Midbrain (tissue), 1 donor: ENCODE measurements at places on chromosomes 16 and 17.

DNA sequence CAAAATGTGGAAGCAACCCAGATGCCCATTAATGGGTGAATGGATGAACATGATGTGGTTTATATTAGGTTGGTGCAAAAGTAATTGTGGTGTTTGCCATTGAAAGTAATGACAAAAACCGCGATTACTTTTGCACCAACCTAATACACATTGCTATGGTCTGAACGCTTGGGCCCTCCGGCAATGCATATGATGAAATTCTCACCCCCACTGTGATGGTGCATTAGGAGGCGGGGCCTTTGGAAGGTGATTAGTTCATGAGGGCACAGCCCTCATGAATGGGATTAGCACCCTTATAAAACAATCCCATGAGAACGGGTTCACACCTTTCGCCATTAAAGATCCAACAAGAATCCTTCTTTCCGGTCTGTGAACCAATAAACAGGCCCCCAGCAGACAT lies 25.3 kb upstream of the PRM1 start:
- no peak for DNase-seq

GRCh38 chr17:72725433-72726068 lies 366.9 kb downstream of the SLC39A11 start:
- peak; percentile 58 for DNase-seq

- no peak for DNase-seq
Observed at GRCh38 chr17:83198366-83199341, 119.2 kb downstream of the METRNL start.

GRCh38 chr17:48499248-48499647 lies 31.6 kb downstream of the HOXB1 start:
- DNase-seq = no peak

DNA sequence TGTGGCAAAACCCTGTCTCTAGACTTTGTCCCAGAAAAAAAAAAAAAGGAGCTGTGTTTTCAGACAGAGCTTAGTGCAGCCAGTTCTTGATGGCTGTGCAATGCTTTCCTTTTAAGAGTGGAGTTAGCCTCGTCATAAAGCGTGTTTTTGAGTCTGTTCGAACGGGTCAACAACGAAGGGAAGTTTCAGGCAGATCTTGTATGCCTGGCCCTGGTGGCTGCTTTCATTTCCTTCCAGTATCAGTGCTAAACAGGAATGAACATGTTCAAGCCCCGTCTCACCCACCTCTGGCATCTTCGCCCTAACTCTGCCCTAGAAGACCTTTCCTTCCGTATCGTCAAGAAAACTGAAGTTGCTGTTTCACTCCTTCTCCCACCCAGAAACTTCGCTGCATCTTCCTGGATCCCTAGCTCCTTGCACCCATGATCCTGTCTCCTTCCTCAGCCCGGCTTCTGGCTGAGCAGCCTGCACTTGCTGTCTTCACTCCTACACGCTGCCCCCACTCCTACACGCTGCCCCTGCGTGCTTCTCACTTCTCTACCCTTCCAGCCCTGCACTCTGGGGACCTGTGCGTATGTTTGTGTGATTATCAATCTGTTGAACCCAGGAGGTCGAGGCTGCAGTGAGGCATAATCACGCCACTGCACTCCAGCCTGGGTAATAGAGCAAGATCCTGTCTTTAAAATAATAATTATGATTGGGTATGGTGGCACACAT lies 55.3 kb downstream of the USP10 start:
- no peak for DNase-seq

GRCh38 chr16:68081861-68082628 lies 3.1 kb upstream of the NFATC3 start:
- DNase-seq = no peak

DNA sequence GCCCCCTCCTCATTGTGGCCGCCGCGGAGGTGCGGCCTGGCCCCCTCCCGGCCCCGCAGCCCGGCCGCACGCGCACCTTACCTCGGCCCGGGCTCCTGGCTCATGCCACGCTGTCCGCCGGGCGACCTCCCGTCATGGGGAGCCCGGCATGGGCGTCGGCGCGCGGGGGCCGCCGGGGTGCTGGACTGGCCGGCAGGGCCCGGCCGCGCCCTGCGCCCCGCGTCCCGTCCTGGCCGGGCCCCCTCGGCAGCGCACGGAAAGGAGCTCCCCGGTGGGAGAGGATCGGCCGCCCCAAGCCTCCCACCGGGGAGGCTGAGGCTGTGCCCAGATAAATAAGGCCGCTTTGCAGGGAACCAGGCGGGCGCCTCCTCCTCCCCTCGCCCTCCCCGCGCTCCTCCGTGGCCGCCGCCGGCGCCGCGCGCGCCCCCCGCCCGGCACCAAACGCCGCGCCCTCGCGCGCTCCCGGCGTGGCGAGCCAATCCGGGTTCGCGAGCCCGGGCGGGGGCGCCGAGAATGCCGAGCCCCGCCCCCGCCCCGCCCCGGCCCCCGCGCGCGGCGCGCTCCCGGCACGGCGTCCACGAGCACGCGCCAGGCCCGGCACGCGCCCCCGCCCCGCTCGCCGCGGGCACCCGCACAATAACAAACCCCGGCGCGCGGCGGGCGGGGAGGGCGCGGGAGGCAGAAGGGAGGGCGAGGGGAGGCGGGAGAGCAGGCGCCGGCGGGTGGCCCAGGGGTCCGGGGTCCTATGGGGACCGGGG lies at the start of gene FBXL16:
FBXL16 (minus strand) TSS at position 371 of the 758 bp plus-strand sequence. CDS start 8,396 bp downstream, outside the sequence.
- DNase-seq = peak; percentile 74

DNA sequence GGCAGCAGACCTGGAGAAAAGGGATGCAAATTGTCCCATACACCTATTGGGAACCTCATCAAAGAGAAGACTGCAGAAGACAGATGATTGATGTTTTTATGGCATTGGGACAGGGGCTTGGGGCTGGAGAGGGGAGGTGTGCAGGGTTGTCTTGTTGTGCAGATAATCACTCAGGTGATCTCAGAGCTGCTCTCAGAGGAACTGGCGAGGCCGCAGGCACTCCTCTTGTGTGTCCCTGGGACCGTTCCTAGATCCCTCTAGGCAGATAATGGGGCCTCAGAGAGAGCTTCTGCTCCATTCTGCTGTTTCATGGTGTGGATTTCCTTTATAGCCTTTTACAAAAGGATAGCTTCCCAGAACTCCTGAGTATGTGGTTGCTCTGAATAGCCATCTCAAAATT lies 1.6 kb downstream of the RNF213 start:
- DNase-seq = no peak

DNA sequence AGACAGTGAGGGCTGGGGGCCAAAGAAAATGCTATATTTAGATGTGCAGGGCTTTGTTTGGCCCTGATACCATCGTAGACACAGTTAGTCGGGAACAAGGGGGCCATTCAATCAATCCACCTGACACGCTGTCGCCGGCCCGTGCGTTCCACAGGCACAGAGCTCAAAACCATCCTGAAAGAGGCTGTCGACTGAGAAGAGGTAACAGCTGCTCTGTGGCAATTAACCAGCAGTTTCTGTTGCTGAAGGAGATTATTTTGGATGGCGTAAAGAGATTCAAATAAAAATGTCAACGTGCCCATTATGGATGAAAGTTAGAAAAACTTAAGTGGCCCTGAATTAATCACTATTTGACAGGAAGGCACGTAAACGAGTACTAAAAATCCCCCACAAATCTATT lies 276.2 kb upstream of the IRX5 start:
- DNase-seq = no peak

- no peak for DNase-seq
Observed at GRCh38 chr17:40556198-40556661, 9.0 kb downstream of the CCR7 start.

GRCh38 chr16:72262711-72263110 lies 90.8 kb upstream of the PMFBP1 start:
- no peak for DNase-seq

GRCh38 chr17:73139296-73139695 lies 25.5 kb upstream of the SSTR2 start:
- no peak for DNase-seq

DNA sequence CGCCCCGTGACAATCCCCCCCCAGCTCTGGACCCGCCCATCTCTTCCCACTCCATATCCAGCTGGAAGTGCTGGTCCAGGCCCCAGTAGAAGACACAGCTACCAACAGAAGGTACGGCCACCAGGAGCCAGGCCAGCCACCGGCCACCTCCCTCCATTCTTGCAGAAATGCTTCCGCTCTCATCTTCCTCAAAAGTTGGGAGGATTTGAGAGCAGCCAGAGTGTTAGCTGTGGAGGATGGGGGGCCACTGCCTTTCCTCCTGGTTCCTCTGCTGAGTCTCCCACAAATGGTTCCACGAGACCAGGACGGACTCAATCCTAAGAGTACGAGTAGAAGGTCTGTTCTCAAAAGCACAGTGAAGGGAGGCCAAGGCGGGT lies 78.3 kb downstream of the GAS7 start:
- DNase-seq = no peak

- DNase-seq = no peak
Observed at GRCh38 chr16:82878466-82878865, 251.7 kb downstream of the CDH13 start.

- no peak for DNase-seq
Observed at GRCh38 chr16:57704905-57705852, 10.6 kb downstream of the DRC7 start.

DNA sequence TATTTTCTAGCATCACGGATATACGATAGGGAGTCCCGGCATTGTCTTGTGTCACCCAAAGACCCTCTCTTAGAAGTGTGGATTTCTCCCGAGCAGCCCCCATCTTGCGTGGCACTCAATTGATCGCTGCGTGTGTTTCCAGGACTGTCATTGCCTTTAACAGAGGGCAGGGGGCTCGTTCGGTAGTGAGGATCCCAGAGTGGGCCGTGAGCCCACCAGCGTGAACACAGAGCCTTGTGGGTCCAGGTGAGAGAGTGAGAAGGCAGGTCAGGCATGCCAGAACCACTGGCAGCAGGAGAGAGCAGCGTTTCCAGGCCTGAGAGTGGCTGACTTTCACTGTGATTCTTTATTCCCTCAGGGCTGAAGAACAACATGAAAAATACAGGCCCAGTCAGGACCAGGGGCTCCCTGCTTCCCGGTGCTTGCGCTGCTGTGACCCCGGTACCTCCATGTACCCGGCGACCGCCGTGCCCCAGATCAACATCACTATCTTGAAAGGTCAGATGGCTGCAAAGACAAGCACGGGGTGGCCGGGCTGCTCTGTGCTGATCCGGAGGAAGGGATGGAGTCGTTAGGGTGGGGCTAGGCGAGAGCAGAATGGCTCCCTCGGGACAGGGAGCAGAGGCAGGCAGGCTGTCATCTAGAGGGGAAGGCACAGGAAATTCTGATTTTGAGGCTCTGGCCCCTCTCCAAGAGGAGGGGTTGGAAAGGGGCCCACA lies 22.4 kb downstream of the C1QTNF1 start:
- no peak for DNase-seq

GRCh38 chr16:58306327-58306726 lies 11.5 kb upstream of the PRSS54 start:
- DNase-seq = no peak

- DNase-seq = no peak
Observed at GRCh38 chr17:78806451-78806850, 24.4 kb upstream of the CYTH1 start.

DNA sequence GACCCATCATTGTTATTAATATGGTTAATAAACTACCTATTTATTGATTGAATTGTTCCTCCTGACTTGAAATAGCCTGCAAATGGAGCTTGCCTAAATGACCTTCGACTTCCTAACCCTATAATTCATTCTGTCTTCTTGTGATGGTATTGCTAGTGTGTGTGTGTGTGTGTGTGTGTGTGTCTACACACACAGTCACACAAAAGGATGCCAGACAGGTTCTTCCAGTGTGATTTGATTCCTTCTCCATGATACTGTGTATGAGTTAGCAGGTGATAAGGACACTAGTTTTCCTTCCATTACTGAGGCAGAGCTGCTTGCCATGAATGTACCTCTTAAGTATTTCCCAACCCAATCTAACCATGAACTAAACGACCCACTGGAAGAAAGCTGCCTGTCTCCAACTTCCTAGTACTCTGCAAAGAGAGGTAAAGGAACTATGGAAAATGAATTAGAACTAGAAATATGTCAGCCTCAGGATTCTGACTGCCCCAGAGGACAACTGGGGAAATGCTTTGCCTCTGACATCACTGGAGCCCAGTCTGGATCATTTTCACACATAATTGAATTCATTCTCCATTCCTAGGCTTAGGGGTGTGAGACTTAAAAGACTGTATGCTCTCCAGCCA lies 3.5 kb upstream of the CDC6 start:
- DNase-seq = no peak

- DNase-seq = no peak
Observed at GRCh38 chr17:30170415-30170987, 53.9 kb downstream of the NSRP1 start.

- no peak for DNase-seq
Observed at GRCh38 chr16:4399001-4399730, 17.2 kb downstream of the CORO7 start.

- DNase-seq = no peak
Observed at GRCh38 chr17:1077581-1077985, 80.7 kb downstream of the TIMM22 start.
